ENCODE measurements at places on chromosomes 13 and 19.

DNA sequence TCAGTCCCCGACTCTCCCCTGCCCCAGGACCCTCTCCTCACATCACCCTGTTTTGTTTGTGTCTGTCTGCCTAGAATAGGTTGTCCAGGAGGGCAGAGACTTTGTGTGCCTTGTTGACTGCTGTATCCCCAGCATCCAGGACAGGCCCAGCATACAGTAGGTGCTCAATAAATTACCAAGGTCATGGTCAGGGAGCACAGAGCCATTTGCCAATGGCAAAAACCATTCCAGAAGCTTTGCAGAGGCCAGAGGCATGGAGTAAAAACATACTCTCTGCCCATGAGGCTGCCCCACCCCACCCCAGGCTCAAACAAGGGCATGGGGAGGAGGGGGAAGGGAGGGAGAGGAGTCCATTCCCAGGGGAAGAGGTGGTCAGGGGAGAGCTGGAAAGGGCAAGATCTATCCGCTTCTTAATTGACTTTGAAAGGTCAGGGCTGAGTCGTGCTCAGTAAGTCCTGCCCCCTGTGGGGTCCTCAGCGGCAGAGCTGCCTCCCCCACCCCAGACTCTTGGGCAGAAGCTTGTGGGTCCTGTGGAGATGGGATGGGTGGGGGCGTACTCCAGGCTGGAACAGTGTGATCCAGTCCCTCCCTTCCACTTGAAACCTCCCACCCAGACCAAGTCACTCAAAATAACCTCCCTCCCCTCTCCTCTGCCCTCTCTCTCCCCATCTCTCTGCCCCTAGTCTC lies 4.4 kb downstream of the GPR4 start:
- DNase-seq: no peak

- no peak for DNase-seq
These were observed 47.8 kb downstream of the GADD45B start for GRCh38 chr19:2523630-2524311.

- no peak for DNase-seq
These were observed 964 bp downstream of the SPINT2 start for GRCh38 chr19:38265213-38265861.

DNA sequence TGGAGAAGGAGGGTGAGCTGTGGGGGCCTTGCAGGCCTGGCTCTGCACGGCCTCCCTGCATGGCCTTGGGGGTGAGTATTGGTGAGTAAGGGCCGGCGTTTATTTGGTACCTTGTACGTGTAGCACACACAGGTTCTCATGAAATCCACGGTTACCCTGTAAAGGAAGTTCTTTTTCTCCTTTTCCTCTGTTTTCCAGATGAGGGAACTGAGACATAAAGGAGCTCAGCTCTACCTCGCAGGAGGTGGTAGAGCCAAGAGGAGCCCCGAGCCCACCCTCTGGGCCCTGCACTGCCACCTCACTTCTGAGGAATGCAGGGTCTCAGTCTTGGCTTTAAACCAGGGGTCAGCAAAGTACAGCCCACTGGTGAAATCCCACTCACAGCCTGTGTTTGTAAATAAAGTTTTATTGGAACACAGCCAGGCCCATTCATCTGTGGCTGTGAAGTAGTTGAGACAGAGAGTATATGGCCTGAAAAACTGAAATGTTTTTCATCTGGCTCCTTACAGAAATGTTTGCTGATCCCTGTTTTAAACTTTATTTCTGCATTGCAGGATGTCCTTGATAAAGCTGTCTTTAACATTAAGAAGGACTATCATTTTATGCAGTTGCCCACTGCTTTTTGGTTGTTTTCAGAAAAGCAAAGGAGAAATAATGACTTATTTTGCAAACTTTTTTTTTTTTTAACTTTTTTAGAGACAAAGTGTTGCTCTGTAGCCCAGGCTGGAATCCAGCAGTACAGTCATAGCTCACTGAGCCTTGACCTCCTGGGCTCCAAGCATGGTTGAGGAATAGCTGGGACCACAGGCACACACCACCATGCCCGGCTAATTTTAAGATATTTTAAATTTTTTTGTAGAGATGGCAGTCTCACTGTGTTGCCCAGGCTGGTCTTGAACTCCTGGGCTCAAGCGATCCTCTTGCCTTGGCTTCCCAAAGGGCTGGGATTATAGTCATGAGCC lies 6.4 kb downstream of the EPN1 start:
- no peak for DNase-seq

DNA sequence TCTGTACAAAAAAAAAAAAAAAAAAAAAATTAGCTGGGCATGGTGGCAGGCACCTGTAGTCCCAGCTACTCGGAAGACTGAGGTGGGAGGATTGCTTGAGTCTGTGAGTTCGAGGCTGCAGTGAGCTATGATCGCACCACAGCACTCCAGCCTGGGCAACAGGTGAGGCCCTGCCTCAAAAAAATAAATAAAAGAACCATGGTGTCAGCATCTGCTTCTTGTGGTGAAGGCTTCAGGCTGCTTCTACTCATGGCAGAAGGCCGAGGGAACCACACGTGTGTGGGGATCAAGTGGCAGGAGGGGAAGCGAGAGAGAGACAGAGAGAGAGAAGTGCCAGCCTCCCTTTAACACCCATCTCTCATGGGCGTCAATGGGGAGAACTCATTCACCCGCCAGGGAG lies 13.5 kb downstream of the BCL3 start:
- DNase-seq: no peak

Data from stimulated activated CD4-positive, alpha-beta T cell treated with anti-CD3 and anti-CD28 coated beads, Interleukin-15, amount 100 ng/mL, for 48 hours (primary cell).